ENCODE measurements at places on chromosomes 6 and 20.

GRCh38 chr6:24874776-24875533 lies 60.8 kb downstream of the RIPOR2 start:
- DNase-seq = no peak

DNA sequence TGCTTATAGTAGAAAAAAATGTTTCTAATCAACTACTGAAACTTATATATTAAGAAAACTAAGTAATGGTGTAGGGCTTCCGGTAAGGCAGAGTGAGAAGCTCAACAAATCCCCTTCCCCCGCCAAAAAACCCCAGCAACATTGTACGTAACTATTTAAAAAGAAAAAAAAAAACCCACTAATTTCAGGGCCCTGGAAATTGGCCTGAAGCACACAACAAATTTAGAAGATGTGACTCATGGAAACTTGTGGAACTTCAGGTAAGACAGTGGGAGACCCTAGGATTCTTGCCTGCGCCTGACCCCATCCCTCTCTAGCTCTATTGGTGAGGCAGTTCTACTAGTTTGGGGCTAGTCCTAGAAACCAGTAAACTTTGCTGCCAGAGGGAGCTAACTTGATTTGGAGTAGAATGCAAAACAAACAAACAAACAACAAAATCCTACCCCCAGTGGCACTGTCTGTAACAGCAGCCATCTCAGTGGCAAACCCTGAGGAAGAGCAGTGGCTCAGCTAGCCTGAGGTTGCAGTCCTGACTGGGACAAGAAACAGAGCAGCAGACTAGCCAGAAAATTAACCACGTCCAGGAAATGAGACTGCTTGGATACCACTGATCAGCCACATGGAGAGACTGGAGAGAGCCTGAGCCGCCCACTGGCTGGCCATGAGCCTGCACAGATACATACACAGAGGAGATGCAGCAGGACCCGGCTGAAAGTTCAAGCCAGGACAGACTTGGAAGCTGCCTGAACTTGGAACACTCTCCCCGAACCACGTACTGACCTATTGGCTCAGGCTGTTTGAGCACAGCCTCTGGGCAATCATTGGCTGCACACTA lies 135.1 kb downstream of the TBXT start:
- DNase-seq = no peak

GRCh38 chr20:63628246-63628975 lies 1.5 kb upstream of the GMEB2 start:
- peak; percentile 83 for DNase-seq

DNA sequence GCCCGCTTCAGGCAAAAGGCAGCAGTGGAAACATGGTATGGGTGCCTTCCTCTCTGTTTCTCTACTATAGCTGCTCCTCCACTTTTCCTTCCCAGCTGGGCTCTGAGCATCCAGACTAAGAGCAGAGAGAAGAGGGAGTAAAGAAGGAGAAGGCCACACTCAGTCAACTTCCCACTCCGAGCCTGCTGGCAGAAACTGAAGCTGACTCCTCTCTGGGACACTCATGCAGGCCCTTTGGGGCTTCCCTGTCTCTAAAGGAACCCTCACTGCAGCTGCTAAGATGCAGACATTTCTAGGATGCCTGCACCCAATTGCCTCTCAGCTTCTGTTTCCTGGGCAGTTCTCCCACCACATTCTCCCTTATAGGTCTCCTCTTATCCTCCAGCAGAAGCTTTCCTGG lies 88.9 kb downstream of the FRK start:
- DNase-seq = no peak

DNA sequence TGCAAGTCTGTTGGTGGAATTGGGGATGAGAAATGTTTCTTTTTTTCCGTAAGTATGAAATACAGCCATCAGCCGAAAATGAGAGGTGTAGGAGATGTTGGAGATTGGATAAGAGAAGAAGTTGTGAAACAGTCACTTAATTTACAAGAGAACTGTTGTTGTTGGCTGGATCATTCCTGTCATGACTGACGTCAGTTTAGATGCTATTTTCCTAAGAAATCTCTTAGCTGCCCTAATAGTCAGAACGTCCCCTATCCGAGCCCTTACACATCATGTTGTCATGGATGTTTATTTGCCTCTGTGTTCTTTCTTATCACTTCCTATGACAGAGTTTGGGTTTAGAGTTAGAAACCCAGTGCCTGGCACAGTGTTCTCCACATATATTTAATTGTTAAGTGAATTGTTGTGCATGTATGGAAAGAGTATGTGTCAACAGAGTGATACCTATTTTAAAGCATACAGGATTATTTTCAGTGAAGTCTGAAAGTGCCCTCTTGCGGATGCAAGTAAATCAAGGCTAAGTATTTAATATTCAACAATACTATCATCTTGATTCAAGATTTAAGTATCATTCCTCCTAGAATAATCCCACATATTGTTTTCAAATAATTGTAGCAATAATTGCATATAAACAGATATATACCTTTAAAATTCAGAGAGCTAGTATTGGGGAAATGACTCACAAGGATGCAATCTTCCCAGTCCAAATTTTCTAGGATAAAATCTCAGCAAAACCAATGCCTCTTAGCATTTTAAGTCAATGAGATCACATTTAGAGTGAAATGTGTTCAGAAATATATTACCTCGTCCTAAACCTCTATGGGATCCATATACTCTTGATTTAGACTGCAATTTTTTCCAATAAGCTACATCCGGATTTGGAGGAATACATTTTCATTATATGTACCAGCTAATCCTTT lies 309.9 kb upstream of the NOX3 start:
- no peak for DNase-seq

GRCh38 chr6:170062209-170062914 lies 228.5 kb downstream of the DLL1 start:
- no peak for DNase-seq

DNA sequence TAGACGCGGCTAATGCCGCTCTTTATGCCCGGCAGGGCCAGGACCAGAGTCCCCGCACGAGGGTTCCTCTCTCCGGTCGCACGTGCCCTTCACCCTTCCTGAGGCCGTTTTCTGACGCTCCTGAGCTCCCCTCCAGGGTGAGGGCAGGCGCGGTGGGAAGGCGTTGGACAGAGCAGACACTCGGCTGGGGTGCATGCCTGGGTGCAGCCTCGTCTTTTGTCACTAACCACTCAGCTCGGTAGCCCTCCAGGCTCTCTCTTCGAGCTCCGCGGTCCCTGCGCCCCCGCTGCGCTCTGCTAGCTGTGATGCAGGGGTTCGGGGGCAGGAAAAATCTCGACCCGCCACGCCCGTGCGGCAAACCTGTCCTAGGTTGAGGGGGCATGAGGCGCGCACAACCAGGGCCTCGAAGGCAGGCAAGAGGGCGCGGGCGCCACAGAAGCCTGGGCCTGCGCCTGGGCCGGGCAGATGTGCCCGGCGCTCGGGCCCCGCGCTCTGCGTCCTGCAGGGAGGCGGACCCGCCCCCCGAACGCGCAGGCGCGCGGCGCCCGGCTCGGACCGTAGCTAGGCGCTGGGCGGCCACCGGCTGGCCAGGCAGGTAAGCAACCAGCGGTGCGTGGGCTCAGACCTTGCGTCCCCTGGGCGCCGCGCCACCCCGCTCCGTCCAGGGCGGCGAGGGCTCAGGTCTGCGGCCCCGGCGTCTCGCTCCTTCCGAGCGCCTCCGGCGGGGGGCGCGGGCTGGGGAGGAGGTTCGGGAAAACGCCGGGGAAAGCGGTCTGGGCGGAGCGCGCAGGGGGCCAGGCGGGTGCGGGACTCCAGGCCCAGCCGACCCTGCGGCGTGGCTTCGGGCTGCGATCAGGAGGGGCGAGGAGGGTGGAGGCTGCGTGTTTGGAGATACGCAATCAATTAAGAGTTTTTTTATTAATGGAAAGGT lies at the start of gene L3MBTL1:
Gene L3MBTL1 (plus strand): TSS at position 548 of the 931 bp plus-strand sequence. CDS start 5,807 bp downstream, outside the sequence.
- DNase-seq = no peak

DNA sequence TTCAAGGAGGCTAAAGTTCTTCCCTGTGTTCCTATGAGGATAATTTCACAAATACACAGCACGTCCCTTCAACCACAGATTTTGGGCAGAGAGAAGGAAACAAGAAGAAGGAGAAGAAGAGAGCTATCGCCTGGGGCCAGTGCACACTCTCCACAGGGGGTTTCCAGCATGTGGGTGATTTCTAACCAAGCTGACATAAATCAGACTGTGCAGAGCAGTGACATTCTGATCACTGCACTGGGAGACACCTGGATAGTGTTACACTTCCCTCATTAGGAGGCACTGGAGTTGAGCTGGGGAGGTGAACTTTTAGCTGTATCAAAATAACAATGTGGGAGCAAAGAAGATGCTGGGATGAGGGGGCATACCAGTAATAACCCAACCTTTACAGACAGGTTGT lies 71.8 kb upstream of the CENPW start:
- no peak for DNase-seq

- DNase-seq = no peak
Observed at GRCh38 chr20:62892348-62893304, 31.0 kb upstream of the TCFL5 start.

GRCh38 chr6:109033655-109034054 lies 61.0 kb downstream of the SESN1 start:
- DNase-seq = no peak

- DNase-seq = peak; percentile 76
Observed at GRCh38 chr6:79949233-79949632, 1.9 kb upstream of the ELOVL4 start.

GRCh38 chr6:135722679-135723078 lies 128.8 kb upstream of the PDE7B start:
- no peak for DNase-seq

- DNase-seq = no peak
Observed at GRCh38 chr20:18191306-18191705, 53.6 kb downstream of the KAT14 start.

DNA sequence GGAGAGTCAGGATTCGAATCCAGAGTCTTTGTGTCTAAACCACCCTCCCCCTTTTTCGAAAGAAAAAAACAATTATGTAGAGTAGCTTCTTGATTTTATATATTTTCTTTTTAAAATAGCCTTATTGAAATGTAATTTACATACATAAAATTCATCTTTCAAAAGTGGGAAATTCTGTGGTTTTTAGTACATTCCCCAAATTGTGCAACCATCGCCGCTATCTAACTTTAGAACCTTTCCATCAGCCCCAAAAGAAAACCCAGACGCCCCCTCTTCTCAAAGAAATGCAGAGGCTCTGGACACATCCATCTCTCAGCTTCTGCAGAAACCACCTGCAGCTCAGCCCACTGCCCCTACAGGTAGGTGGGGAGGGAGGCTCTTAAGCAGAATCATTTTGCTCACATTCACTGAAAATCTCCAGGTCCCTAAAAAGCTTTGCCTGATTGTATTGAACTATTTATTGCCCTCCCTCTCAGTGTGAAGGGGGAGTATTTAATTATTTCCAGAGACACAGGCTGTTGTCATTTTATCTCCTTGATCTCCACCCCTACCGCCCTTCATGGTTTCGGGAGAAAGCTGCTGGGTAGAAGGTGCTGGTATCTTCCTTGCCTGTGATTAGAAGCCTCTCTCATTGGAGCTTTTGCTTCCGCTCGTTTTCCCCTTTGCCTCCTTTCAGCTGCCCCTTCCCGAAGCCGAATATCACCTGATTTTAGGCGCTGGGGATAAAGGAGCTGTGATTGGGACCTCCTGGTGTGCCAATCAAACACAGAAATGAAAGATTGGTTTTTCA lies 68.7 kb upstream of the KCNG1 start:
- no peak for DNase-seq

GRCh38 chr6:17475606-17476244 lies 82.3 kb downstream of the CAP2 start:
- no peak for DNase-seq

GRCh38 chr6:111464184-111464583 lies 18.8 kb downstream of the REV3L start:
- no peak for DNase-seq

DNA sequence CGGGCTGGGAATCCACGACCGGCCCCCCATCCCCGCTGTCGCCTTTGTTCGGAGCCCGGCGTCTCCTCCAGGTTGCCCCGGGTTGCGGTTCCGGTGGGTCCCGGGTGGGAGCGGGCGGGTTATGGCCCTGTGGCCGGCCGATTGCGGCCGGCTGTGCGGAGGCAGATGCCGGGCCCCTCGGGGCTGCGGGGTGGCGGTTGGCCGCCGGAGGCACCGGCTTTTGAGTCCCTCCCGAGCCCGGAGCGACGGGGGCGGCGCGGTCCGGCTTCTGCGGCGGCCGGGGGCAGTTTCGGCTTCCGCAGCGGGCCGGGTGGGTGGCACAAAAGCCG lies 431 bp downstream of the LOC128125822 start:
- no peak for DNase-seq

DNA sequence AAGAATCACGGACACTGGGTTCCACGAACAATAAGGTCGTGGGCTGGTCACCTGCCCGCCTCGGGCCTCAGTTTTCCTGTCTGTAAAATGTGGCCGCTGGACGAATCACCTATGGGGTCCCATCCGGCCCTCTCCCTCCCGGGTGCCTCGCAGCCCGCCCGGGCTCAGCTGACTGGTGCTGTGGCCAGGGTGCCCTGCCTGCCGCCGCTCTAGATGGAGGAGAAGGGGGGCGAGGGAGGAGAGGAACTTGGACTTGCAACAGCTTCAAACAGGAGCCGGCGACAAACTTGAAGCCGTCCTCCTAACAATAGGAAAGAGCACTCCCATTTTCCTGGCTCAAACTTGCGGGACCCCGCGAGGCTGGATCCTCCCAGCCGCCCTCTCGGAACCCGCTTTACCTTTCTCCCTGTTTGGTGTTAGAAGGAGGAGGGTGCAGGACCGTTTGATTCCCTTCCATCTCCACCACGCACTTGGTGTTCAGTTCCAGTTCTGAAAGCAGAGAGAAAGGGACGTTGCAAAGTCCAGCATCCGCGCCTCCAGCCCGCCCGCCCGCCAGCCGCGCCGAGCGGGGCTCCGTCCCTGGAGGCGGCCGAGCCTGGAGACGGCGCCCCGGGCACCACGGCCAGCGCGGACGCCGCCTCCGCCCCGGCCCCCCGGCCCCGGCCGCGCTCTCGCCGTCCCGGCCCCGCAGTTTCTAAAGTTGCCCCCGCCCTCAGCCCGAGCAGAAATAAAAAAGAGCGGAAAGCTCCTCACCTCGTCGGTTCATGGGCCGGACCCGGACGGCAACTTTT lies 584 bp downstream of the KIF13A start:
- DNase-seq = no peak

- DNase-seq = no peak
Observed at GRCh38 chr6:154986787-154987235, 8.3 kb upstream of the TIAM2 start.

DNA sequence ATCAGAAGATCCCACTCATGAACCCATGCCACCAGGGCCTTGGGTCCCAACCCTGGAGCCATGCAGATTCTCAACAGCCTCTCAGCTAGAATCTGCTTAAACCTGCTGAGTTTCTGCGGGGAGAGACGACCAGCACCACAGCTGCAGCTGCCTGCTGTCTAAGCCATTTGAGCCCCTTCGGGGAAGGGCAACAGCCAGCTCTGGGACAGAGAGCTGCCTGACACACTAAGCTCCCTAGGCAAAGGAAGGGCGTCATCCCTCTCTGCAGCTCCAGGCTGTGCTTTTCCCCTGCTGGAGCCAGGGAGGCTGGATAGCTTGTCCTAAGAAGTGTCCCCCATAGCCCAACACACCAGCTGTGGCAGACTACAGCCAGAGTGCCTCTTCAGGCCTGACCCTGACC lies 182.5 kb downstream of the OTOR start:
- DNase-seq = no peak

Data from activated CD8-positive, alpha-beta memory T cell treated with anti-CD3 and anti-CD28 coated beads, Interleukin-2, amount 10 ng/mL, durations not matched to agents 7 days and 5 days (primary cell).